ENCODE measurements at places on chromosomes 16 and 17. TPM values are rescaled to one million over a fixed set of nuclear protein-coding genes. Genes with fewer than 3 reads are reported as not detected.

- no peak for DNase-seq
Measured at GRCh38 chr17:45935710-45936509, 41.6 kb downstream of the MAPT start.

GRCh38 chr17:39153599-39154051 is 2.2 kb upstream of the PLXDC1 start:
- peak; percentile 91 for DNase-seq

DNA sequence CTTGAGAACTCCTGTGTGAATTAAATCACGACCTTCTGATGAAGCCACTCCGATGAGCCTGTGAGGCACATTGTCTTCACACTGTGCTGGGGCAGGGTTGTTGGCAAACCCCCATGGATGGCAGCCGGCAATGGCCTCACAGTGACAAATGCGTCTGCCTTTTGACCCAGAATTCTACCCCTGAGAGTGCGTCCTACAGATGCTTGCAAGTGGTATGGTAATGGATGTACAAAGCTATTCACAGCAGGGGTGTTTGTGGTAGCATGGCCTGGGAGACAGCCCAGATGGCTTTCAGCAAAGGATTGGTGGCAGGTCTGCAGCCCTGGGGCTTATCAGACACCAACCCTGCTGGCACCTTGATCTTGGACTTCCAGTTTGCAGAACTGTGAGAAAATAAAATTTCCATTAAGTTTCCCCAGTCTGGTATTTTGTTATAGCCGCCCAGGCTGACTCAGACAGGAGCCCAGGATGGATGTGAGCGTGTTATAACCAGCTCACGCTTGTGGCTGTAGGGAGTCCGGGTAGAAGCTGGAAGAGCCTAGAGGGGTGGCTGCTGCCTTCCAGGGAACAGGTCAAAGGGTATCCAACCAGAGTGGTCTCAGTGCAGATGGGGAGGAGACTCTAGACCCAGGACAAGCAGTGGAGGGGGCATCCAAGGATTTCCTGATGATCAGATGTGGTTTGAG is 10.1 kb downstream of the AFMID start:
- no peak for DNase-seq

- no peak for DNase-seq
Measured at GRCh38 chr16:84735849-84736586, 36.2 kb downstream of the USP10 start.

GRCh38 chr17:13864521-13864920 is 204.8 kb upstream of the COX10 start:
- DNase-seq: no peak

GRCh38 chr16:53061256-53061655 is 6.5 kb downstream of the CHD9 start:
- no peak for DNase-seq

GRCh38 chr17:39187152-39187830 is 10.2 kb downstream of the CACNB1 start:
- no peak for DNase-seq

DNA sequence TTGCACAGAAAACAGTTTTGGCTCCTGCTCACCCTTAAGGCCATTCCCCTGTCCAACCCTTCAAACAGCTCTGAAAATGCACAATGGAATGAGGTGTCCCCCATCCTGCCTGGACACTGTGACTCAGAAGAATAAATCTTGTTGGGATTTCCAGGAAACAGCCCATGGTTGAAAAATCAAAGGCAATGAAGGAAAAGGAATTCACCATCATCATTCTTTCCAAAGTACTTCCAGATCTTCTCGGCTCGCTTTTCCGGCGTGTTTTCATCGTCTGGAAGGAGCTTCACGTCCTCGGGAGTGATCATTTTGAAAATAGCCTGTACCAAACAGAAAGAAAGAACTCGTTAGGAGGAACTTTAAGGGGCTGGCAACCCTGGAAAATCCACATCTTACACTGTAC is 4.3 kb downstream of the RCVRN start:
- no peak for DNase-seq

DNA sequence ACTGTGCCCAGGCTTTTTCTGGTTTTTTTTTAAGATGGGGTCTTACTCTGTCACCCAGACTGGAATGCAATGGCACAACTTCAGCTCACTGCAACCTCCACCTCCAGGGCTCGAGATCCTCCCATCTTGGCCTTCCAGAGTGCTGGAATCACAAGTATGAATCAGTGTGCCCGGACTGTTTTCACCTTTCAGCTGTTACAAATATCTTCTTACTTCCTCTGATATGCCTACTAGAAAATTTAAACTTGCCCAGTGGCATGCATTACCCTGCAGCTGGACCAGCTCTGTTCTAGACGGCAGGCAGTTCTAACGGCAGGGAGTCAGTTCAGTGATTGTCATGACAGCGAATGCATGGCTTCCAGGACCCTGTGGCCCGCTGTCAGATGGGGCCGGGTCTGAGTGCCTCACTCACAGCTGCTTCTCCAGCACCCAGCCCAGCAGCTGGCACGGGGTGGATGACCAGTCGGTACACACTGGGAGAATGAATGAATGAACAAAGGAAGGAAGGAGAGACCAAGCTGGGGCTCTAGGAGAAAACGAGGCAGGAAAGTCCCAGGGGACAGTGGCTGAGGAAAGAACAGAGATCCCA is 28.0 kb upstream of the LITAF start:
- no peak for DNase-seq

DNA sequence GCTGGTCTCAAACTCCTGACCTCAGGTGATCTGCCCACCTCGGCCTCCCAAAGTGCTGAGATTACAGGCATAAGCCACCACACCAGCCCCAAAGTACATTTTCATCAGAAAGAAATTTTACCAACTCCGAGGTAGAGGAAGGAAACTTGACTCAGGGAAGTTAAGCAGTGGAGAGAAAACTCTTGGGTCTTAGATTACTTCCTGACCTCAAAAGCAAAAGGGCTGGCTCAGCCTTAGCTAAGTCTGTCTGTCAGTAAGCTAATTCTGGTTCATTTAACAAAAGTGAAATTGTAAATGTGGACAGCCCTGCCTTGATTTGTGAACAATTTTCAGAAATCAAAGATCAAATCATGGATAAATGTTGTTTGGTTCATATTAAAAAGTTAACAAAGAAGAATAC is 30.6 kb downstream of the MAP2K6 start:
- DNase-seq: no peak

DNA sequence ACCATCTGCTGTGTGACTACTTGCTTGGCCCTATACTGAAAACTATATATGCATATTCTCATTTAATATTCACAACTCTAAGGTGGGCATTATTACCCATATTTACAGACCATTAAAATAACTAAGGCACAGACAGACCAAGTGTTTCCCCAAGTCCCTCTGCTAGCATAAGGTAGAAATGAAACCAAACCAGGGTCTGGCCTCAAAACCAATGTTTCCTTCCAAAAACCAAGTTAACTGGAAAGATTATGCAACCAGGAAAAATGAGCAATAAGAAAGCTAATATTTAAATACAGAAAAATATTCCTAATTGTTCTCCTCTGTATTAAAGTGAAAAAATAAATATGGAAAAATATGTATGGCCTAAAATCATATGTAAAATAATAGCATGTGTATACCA is 50.1 kb downstream of the XPO6 start:
- no peak for DNase-seq

GRCh38 chr17:38669520-38669919 is 5.2 kb downstream of the EPOP start:
- DNase-seq: no peak

DNA sequence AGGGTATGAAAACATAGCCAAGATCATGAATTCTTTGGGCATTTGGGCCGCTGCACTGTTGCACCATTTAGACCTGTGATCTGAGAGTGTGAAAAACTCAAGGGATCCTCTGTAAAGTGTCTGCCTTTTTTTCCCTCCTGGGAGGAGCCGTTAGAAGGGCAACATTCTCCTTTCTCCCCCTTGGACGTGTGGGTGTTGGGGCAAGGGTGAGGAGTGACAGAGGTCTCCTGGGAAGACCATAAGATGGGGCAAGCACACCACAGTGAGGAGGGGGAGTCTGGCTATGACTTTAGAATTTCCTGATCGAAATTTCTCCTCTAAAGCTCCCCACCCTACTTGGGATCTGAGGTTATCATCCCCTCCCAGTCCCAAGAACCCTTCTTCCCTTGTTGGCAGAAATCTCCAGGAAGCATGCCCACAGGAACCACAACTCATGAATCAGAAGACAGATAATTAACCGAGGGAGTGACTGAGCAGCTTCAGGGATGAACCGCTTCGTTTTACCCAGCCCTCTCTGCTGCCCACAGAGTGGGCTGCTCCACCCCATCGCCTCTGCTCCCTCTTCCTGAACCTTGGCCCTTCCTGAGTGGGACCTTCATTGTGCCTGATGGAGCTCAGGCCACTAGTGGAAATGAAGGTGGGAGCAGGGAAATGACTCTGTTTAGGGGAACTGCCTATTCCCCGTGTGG is 4.2 kb downstream of the ITGB3 start:
- DNase-seq: no peak

- peak; percentile 73 for DNase-seq
Measured at GRCh38 chr17:73595479-73595878, 48.8 kb downstream of the SDK2 start.

DNA sequence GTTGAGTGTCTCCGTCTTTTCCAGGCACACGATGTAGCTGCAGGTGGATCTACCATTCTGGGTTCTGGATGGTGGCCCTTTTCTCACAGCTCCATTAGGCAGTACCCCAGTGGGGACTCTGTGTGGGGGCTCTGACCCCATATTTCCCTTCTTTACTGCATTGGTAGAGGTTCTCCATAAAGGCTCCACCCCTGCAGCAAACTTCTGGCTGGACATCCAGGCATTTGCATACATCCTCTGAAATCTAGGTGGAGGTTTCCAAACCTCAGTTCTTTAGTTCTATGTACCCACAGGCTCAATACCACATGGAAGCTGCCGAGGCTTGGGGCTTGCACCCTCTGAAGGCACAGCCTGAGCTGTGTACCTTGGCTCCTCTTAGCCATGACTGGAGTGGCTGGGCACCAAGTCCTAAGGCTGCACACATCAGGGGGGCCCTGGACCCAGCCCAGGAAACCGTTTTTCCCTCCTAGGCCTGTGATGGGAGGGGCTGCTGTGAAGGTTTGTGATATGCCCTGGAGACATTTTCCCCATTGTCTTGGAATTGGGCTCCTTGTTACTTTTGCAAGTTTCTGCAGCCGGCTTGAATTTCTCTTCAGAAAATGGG is 14.0 kb downstream of the ABCC1 start:
- DNase-seq: no peak

GRCh38 chr17:35816723-35817122 is 7.4 kb downstream of the TAF15 start:
- no peak for DNase-seq

GRCh38 chr16:84928679-84929420 is 82.5 kb downstream of the ZDHHC7 start:
- no peak for DNase-seq

DNA sequence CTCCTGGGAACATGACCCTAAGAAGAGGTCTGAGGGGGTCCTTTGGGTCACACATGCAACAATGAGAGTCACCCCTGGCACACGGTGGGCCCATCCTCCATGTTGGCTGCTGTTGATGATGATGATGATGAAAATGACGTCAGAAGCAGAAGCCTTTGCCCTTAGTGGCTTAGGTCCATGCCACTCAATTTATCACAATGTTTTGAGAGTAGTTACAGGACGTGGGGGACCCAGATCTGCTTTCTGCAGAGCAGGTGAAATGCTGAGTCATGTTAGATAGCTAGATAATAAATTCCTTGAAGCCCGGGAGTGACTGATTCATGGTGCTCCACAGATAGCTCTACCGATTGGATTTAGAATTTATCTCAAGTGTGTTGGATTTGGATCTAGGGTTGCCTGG is 53.9 kb downstream of the VPS35L start:
- DNase-seq: no peak

MT1H gene
- total RNA-seq: 2.7 TPM

BCL6B gene
- total RNA-seq: 1.2 TPM

WNT3 gene
- 0.09 TPM for total RNA-seq

USP43 gene
- 0.38 TPM for total RNA-seq

CPHXL2 gene
- not detected for total RNA-seq

LRRC37A gene
- 1.7 TPM for total RNA-seq

All from activated CD8-positive, alpha-beta T cell treated with anti-CD3 and anti-CD28 coated beads for 36 hours (primary cell).